ENCODE measurements at places on chromosomes 12 and 14.

GRCh38 chr12:11136075-11136474, 1.6 kb upstream of the TAS2R30 start:
- DNase-seq = no peak

GRCh38 chr12:71945883-71946282, 7.2 kb downstream of the TPH2 start:
- no peak for DNase-seq

DNA sequence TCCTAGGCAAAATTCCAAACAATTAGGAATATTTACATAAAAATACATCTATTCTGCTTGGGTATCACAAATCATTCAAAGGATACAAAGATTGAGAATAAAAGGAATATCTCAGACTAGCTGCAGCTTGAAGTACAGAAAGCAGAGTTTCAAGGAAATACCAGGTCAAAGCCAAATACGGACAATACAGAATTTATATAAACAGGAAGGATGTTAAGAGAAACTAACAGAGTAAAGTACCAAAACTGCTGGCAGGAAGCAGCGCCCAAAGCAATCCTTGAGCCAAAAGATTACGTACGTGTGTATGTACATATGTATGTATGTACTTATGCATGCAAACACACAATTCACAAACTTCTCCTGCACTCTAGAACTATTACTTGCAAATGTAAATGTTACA, 86.6 kb downstream of the PPP1R12A start:
- DNase-seq = no peak

- no peak for DNase-seq
Observed at GRCh38 chr14:91008759-91009409, 51.6 kb downstream of the RPS6KA5 start.

DNA sequence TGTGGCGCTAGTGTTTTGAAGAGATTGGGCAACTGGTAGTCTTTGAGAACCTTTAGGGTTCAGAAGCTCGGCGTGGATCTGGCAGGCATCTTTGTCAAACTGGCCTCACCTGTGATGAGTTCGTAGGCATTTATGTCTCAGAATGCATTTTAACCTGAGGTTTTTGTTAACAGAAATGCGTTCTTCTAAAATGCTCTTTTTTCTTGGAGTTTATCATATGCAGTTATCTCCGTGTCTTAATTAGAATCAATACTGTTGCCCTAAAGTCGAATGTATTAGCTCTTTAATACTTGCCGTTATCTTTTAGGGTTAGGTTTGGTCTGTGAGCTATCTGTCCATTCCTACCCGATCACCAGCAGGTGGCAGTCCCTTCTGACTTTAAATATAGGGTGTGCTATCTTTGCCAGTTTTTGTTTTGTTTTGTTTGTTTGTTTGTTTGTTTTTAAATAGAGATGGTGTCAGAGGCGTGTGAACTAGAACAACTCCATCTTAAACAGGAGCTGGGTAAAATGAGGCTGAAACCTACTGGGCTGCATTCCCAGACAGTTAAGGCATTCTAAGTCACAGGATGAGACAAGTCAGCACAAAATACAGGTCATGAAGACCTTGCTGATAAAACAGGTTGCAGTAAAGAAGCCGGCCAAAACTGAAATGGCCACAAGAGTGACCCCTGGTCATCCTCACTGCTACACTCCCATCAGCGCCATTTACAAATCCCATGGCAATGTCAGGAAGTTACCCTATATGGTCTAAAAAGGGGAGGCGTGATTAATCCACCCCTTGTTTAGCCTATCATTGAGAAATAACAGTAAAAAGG, 1.4 kb downstream of the ATF1 start:
- peak; percentile 37 for DNase-seq

- DNase-seq = no peak
Observed at GRCh38 chr14:102802834-102803523, 25.7 kb downstream of the TRAF3 start.

- DNase-seq = no peak
Observed at GRCh38 chr14:100654025-100654813, 67.0 kb upstream of the BEGAIN start.

- DNase-seq = no peak
Observed at GRCh38 chr14:56121816-56122215, 3.6 kb downstream of the PELI2 start.
